Posterior vena cava (tissue), 2 donors: ENCODE measurements at places on chromosomes 12 and 14. TPM values are rescaled to one million over a fixed set of nuclear protein-coding genes. Genes with fewer than 3 reads are reported as not detected.

DNA sequence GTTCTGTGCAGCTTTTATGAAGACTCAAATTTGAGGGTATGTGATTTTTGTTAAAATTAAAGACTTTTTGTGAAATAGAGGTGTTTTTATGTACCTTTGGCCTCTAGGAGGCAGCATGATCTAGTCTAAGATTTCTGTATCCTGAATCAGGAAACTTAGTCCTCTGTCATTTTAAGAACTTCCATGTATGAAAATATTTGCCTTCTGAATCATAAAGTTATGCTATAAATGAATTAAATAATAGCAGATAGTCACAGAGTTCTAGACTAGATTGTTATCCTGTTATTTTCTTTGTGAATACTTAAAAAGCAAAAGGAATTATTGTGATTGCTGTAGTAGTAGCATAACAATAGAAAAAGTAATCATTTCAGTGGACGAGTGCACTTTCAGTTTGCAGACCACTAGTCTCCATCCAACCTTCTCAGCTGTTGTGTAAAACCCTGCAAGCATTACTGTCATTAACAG, 56.3 kb downstream of the FGD4 start:
- no peak for DNase-seq

GRCh38 chr14:100224229-100224866, 14.6 kb upstream of the YY1 start:
- DNase-seq, result peak; percentile 1

DNA sequence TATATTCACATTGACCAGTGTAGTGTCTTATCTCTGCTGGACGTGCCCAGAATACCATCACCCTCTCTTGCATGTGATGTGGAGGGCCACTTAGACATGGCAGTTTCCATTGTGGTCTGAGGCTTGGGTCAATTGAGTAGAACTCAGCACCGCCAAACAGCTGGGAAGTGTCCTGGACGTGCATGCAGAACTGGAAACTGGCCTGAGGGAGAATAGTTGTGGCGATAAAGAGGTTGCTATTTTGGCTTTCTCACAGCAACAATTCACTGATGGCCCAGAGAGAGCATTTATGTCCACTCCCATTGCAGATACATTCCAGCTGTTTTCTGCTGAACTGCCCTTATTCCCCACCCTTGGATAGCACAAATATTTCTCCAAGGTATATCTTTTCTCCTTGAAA, 210.1 kb upstream of the DAAM1 start:
- DNase-seq, result no peak

- DNase-seq, result no peak
Measured at GRCh38 chr12:80186727-80187217, 87.4 kb downstream of the OTOGL start.

- DNase-seq, result no peak
Measured at GRCh38 chr14:20455355-20456300, 602 bp downstream of the APEX1 start.

- DNase-seq, result no peak
Measured at GRCh38 chr14:77864085-77864484, 64.2 kb downstream of the ADCK1 start.

DNA sequence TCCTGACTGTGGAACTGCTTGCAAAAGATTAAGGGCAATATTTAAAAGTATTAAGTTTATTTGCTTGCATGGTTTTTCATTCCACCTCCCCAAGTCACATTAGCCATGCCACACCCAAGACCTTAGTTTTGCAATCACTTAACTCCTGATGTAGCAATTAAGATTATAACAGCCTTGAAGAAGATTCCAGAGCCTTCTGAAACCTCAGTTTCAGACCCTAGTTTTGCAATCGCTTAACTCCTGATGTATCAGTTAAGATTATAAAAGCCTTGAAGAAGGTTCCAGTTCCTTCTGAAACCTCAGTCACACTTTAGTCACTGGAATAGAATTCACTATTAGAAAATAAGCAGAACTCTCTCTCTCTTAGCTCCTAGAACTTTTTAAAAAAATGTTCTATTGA, 42.7 kb upstream of the DCN start:
- DNase-seq, result no peak

DNA sequence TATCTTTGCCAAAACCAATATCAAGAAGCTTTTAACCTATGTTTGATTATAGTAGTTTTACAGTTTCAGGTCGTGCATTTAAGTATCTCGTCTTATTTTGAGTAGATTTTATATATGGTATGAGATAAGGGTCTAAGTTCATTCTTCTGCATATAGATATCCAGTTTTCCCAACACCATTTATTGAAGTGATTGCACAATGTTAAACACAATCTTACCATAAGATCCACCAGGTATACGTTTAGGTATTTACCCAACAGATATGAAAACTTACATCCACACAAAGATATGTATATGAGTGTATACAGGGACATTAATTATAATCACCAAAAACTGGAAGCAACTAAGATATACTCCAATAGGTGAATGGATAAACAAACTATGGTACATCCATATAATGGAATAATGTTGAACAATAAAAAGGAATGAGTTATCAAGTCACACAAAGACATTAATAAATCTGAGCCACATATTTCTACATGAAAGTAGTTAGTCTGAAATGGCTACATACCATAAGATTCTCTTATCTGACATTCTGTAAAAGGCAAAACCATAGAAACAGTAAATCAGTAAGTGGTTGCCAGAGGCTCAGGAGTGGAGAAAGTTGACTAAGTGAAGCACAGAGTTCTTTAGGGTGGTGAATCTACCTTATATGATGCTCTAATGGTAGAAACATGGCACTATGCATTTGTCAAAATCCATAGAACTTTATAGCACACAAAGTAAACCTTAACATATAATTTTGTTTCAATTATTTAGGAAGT, 222.6 kb downstream of the NUAK1 start:
- DNase-seq, result no peak

- no peak for DNase-seq
Measured at GRCh38 chr12:7180685-7181084, 8.8 kb upstream of the PEX5 start.

DNA sequence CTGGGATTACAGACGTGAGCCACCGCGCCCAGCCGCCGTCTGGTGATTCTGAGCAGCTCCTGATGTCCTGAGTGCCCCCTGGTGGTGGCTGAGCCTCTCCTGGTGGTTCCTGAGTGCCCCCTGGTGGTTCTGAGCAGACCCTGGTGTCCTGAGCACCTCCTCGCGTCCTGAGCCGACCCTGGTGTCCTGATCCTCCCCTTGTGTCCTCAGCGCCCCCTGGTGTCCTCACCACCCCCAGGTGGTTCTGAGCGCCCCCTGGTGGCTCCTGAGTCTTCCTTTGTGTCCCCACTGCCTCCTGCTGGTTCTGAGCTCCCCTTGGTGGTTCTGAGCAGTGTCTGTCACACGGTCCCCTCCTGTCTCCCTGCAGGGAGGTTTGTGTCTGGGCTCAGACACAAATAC, 1304.9 kb downstream of the TMEM121 start:
- DNase-seq, result no peak

DNA sequence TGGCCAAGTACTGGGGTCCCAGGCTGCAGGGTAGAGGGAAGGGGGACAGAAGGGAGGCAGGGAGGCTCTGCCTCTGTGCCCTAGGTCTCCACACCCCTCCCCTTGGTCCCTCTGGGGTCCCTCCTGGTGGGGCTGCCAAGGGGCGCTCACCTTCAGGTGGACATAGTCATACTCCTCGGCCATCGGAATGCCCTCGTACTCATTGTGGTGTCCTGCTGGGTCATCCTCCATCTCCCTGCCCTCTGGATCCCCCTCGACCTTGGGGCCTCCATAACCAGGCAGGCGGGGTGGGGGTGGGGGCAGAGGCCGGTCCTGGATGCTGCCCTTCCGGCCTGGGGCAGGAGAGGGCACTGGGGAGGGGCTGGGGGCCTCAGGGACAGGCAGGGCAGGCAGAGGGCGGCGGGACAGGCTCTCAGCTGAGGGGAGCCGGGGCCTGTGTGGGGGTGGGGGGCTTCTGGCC, 5.8 kb downstream of the EFS start:
- no peak for DNase-seq

DNA sequence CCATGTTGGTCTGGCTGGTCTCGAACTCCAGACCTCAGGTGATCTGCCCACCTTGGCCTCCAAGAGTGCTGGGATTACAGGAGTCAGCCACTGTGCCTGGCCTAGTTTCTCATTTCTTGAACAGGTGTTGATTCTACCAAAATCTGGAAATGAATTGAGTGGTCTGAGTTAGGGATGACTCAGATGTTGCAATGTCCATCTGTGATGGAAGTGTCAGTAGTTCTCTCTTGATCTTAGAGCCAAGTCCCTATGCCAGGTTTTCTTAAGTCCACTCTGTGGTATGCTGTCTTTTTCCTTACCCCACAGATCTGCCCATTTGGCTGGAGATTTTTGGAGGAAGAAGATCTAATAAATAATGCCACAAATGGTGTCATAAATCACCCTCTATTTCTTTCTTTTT, 12.6 kb downstream of the SNAPC1 start:
- DNase-seq, result no peak

DNA sequence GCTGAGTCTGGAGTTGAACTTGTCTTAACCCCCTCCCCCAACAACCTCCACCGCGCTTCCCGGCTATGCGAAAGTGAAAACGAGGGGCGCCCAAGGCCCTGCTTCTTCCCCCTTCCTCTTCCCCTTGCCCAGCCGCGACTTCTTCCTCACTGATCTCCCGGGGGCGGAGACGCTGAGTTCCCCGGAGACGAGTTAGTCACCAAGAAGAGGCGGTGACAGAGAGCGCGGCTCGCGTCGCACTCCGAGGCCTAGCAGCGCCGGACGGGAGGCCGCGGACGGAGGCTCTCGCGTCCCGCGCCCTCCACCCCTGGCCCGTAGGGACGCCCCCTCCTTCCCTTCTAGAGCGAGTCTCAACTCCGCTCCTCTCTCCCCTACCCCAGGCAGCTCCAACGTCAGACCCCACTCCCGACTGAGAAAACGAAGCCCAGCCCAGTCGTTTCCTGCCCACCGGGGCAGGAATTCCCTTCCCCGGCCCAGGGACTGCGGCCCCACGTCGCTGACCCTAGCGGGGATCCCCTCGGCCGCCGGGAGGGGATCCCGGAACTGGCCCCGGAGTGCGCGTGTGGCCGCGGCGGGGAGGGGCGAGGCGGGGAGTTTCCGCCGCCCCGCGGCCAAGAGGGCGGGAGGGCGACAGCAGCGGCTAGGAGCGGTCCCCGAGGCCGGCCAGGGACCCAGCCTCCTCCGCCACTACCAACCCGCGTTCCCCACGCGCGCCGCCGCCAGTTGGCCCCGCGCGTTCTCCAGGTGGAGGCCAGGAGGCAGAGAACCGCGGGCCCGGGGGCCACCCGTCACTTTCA, 1.4 kb downstream of the BAZ1A start:
- peak; percentile 96 for DNase-seq

DNA sequence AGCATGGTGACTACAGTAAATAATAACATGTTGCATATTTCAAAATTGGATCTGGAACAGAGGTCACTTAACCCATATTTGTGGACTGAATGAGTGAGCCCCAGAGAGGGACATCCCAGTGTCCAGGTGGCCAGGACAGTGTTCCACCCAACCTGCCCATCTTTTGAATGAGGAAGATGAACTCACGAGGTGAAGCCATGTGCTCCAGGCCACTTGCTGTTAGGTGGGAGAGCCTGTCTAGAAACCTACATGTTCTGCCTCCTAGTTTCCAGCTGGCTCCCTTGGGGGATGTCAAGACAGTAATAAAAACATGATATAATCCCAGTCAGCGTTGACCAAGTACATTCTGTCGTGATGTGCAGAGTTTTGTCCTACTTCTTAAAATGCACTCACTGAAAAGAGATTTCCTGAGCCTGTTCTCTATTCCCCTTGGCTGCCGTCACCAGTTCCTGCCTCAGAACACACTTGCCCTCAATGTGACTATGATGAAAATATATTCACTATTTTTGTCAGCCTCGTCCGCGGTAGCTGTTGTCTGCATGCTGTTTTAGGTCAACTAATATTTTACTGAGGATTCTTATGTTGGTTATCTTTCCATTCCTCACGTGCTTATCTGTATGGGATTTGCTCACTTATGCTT, 25.7 kb downstream of the TSPAN9 start:
- no peak for DNase-seq

GRCh38 chr12:58291106-58291505, 349.7 kb downstream of the ATP23 start:
- no peak for DNase-seq

DNA sequence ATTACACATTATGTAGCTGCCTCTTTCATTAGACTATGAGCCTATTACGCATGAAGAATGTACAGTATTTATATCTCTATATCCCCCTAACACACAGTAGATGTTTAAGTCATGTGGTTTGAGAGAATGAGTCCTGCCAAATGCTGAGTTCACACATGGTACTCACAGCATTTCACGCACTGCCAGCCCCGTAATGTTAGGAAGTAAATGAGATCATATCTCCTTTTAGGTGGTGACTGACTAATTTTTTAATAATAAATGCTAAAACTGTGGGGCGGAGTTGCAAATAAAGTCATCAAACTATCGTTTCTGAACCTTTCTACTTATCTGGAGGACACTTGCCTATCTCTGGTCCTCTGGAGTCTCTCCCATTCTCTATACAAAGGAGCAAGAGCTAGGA, 343.8 kb downstream of the ADAMTS20 start:
- peak; percentile 51 for DNase-seq

DNA sequence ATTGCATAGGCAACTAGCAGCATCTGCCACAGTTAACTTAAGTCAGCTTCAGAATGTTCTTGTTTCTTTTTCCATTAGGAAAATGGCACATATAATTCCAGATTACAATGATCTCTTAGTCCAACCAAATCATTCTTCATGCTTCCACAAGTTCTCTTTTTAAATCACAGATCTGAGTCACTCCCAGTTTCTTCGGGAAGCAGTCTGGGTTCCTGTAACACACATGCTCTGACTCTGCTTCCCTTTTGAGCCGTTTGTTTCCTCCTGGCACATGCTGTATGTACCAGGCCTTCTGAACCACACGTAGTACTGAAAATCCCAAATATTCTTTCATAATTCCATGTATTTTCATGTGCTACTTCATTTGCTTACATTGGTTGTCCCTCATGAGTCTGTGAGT, 388.8 kb upstream of the PDE3A start:
- DNase-seq, result no peak

GRCh38 chr12:105189293-105189692, 46.7 kb downstream of the APPL2 start:
- no peak for DNase-seq

The ATL1 gene
- 16.0 TPM for total RNA-seq

The KRT73 gene
- total RNA-seq, result not detected

The PLA2G1B gene
- total RNA-seq, result not detected

The KCNC2 gene
- not detected for total RNA-seq

The EML5 gene
- total RNA-seq, result 1.4 TPM

The B4GALNT1 gene
- 6.0 TPM for total RNA-seq

The MYH7 gene
- not detected for total RNA-seq
